CD4-positive, alpha-beta T cell treated with Interleukin-15 for 4 hours (primary cell): ENCODE measurements at places on chromosomes 5 and 9.

DNA sequence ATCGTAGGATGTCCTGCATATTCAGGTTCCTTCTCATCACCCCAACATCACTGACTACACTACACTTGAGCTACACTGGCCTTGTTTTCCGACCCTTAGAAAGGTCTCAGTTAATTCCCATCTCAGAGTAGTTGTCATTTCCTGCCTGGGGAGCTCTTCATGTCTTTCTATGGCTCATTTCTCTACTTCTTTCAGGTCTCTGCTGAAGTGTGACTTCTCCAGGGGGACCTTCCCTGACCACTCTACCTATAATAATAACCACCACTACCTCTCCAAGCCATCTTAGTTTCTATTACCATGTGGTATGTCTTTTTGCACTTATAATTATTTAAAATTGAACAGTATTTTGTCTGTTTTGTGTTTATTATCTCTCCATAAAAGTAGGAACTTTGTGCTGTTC lies 113.2 kb downstream of the STARD4 start:
- DNase-seq: no peak

- DNase-seq: no peak
Measured at GRCh38 chr9:121751686-121752445, 100.4 kb downstream of the DAB2IP start.

DNA sequence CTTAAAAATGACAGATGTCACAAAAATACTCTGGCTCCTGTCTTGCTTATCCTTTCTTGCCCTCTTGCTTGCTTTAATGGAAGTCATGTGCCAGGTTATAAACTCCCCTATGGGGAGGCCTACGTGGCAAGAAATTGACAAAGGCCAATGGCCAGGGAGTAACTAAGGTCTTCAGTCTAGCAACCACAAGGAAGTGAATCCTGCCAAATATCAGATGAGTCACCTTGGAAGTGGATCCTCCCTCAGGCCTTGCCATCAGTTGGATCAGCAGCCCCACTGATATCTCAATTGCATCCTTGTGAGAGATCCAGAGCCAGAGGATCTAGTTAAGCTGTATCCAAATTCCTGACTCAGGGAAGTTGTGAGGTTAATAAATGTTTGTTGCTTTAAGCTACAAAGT lies 82.8 kb downstream of the CAAP1 start:
- DNase-seq: no peak

DNA sequence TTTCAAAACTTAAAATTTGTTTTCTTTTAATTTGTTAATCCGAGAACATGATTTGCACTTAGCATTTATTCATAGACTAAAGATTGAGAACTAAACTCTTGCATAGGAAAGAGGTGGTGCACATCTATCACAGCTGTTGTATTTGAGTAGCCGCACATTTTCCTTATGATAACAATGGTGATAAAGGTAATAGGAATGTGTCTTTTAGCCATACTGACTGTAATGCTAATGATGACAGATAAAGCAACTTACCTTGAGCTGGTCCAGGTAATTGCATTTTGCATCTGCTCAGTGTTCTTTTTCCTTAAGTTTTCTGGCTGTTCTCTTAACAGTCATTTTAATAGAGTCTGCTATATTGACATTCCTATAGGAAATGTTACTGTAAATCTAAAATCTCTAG lies 19.0 kb downstream of the PHAX start:
- DNase-seq: no peak

GRCh38 chr9:128714586-128715435 lies 9.1 kb downstream of the ZDHHC12 start:
- DNase-seq: no peak

DNA sequence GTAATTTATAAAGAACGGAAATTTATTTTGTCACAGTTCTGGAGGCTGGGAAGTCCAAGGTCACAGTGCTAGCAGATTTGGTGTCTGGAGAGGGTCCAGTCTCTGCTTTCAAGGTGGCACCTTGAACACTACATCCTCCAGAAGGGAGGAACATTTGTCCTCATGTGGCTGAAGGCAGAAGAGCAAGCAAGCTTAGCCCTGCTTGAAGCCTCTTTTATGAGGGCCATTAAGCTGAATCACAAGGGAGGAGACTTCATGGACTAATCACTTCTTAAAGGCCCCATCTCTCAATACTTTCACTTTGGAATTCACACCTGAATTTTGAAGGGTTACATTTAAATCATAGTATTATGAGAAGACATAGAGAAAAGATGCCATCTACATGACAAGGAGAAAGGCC lies 215.4 kb upstream of the NFIL3 start:
- no peak for DNase-seq

DNA sequence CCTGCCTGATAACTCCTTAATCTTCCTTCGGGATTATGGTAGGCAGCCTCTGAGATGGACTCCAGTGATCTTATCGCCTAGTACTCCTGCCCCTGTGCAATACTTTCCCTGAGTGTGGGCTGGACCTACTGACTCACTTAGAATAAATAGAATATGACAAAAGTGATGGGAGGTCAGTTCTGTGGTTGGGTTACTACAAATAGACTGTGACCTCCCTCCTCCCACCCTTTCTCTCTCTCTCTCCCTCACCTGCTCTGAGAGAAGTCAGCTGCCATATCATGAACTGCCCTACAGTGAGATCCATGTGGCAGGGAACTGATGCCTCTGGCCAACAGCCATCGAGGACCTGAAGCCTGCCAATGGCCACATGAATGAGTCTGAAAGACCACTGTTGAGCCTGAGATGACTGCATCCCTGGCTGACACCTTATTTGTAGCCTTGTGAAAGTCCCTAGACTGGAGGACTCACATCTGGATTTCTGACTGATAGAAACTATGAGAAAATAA lies 31.7 kb downstream of the NRG2 start:
- DNase-seq: no peak

DNA sequence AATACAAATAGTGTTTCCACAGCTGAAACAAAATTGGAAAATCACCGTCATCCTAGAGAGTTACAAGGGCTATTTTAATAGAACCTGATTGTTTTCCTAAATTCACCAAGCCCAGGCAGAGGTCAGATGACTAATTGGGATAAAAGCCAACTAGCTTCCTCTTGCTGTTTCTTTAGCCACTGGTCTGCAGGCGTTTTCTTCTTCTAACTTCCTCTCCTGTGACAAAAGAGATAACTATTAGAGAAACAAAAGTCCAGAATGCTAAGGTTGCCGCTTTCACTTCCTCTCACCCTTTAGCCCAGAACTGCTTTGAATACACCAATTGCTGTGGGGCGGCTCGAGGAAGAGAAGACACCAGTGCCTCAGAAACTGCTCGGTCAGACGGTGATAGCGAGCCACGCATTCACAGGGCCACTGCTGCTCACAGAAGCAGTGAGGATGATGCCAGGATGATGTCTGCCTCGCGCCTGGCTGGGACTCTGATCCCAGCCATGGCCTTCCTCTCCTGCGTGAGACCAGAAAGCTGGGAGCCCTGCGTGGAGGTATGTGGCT lies at the start of gene TLR4:
TSS of gene TLR4 (plus strand) at position 380 of the 552 bp plus-strand sequence. CDS start at position 450, 70 bp downstream.
- DNase-seq: peak; percentile 3

DNA sequence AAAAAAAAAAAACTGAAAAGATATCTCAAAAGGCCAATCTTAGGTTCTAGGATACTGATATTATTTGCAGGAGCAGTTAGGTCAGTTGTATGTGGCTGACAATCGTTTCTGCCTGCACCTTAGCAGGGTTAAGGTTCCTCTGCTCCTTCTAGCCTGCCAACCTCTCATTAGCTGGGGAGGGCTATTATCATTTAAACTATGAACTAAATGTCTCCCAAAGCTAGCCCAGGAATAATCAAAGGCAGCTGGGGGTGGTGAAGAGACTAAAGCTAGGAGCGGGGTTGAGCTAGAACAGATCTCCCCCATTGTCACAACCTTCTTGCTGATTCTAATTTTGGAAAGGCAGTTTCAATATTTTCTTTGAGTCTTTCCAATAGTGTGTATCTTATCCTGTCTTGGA lies 99.9 kb downstream of the ICE1 start:
- DNase-seq: no peak

GRCh38 chr5:58963361-58963760 lies 380.5 kb downstream of the RAB3C start:
- DNase-seq: no peak

GRCh38 chr5:5854087-5854486 lies 431.6 kb downstream of the ICE1 start:
- no peak for DNase-seq

- DNase-seq: no peak
Measured at GRCh38 chr5:150246429-150246828, 43.1 kb downstream of the CAMK2A start.

GRCh38 chr5:146398826-146399225 lies 48.3 kb upstream of the TCERG1 start:
- DNase-seq: no peak

- DNase-seq: no peak
Measured at GRCh38 chr5:55421074-55421529, 113.3 kb downstream of the MTREX start.

- no peak for DNase-seq
Measured at GRCh38 chr5:72363166-72363802, 43.1 kb downstream of the PTCD2 start.

- DNase-seq: no peak
Measured at GRCh38 chr9:113694912-113695311, 181.2 kb upstream of the ZNF618 start.

- no peak for DNase-seq
Measured at GRCh38 chr5:106523852-106524251, 1146.9 kb downstream of the EFNA5 start.

GRCh38 chr9:15670246-15670645 lies 117.4 kb downstream of the CCDC171 start:
- DNase-seq: no peak

DNA sequence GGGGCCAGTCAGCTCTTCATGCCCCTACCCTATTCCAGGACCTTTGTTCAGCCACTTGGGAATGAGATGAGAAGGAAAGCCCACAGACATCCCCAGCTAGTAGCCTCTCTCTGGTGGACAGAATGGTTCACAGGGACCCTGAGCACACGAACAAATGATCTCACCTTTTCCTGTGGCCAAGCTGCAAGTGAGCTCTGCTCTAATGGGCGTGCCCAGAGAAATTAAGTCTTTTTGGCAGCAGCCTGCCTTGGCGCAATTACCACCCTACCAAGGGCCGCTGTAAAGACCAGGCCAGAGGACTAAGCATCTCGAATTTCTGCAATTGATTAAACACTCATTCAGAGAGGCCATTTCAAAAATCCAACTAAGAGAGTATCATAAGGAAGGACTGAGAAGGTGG lies 56.0 kb downstream of the WHRN start:
- no peak for DNase-seq

DNA sequence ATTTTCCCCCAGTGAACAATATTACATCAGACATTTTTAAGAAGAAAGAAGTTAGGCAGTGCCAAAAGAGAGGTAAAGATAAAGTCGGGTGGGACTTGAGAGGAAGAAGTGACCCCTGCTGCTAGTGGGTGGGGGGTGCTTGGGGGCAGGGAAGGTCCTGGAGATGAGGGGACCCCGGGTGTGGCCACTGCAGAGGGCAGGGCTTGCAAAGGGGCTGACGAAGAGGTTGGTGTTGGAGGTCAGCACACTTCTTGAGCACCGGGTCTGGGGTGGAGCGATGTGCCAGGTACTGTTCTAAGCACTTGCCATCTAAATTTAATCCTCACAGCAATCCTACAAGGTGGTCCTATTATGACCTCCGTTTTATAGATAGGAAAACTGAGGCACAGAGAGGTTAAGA lies 62.0 kb downstream of the AMBP start:
- DNase-seq: no peak

DNA sequence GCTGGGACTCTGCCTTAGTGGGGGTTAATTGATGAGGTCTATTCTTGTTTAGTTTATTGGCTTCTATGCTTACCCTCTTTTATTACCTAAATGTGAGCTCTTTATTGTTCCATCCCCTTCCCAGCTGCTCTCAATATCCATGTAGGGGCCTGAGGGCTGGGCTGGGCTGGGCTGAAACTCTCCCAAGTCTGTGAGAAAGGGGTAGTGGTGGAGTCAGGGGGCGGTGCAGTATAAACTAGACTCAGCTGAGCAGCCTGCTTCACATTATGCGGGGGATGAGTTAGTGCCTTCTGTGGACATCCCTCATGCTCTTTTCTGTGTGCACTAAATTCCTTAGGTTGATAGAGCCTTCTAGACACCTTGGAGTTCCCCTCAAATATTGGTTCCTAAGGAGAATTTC lies 451.8 kb upstream of the PTGER4 start:
- DNase-seq: no peak

GRCh38 chr9:74824654-74825053 lies 63.1 kb downstream of the TRPM6 start:
- DNase-seq: no peak

DNA sequence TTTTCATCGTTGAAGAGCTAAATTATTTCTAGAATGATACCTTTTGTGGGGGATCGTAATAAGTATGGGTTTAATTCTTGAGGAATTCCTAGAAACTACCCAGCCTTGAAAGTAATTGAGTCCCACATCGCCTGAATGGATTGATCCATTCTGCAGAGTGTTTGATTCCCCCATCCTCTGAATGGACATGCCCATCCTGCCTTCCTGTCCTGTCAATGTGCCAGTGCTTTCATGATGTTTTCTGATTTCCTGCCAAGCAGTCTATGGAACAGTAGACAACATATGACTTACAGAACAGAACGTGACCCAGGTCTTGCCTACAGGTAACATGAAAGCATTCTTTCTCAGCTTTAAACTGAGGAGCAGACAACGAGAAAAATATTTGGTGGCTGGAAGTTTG lies 319.2 kb downstream of the DRD1 start:
- no peak for DNase-seq

DNA sequence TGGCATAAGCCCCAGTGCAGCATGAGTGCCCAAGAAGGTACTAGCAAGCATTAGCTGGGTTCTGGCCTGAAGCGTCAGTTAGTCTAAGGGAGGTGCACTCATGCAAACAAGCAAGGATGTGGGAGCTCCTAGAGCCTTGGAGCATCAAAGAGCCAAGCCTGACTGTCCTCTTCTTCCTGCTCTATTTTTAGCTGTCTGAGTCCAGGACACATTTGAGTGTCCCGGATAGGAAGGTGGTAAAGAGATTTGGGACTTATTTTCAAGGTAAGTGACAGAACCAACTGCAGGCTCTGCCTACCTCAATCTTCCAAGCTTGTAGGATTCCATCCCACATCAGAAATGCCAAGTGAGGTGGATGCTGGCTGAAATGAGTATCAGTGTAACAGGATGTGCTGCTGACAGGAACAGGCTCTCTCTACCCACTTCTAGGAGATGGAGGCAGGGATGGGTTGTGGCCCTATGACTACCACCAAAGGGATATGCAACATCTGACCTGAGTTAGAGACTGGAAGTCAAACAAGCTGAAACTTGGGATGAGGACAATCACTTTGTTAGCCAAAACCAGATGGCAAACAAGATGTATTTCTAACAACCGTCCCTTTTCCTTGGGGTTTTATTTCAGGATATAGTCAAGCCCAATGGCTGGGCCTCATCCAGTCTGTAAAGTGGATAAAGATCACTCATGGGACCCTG lies 15.1 kb downstream of the MACROH2A1 start:
- no peak for DNase-seq

- DNase-seq: peak; percentile 72
Measured at GRCh38 chr5:96868603-96869371, 7.5 kb upstream of the ERAP2 start.
